ENCODE measurements at places on chromosomes 12 and 14.

GRCh38 chr14:32738206-32738871 is 200.3 kb upstream of the NPAS3 start:
- DNase-seq, result no peak

DNA sequence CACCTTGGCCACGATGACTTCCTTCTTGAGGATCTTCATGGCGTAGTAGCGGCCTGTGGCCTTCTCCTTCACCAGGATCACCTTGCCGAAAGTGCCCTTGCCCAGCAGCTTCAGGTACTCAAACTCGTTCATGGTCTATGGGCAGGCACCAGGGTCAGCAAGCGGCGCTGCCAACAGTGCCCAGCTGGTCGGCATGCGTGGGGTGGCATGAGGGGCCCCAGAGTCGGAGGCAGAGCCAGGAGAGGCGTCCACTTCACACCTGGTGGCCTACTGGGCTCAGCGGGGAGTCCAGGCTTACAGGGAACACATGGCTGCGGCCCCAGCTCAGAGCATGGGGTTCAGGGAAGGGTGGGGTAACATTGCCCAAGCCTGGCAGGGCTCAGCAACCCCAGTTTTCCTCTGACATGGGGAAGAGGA is 20.5 kb downstream of the AKT1 start:
- DNase-seq, result no peak

DNA sequence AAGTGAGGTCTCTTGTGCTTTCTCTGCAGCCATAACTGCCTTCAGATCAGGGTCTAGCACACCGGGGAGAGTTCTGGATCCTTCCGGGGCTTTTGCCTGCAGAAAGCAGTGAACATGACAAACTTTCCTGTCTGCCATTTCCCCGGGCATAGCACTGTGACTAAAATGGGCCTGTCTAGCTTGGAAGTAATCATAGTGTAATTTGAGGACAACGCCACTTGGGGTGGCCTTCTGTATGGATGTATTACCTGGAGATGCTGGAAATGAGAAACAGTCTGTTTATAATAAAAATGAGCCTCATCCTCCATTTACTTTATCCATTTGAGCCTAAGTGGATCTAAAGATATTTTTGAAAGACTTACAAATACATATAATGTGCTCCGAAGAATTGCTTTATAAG is 453.7 kb downstream of the VRK1 start:
- no peak for DNase-seq

DNA sequence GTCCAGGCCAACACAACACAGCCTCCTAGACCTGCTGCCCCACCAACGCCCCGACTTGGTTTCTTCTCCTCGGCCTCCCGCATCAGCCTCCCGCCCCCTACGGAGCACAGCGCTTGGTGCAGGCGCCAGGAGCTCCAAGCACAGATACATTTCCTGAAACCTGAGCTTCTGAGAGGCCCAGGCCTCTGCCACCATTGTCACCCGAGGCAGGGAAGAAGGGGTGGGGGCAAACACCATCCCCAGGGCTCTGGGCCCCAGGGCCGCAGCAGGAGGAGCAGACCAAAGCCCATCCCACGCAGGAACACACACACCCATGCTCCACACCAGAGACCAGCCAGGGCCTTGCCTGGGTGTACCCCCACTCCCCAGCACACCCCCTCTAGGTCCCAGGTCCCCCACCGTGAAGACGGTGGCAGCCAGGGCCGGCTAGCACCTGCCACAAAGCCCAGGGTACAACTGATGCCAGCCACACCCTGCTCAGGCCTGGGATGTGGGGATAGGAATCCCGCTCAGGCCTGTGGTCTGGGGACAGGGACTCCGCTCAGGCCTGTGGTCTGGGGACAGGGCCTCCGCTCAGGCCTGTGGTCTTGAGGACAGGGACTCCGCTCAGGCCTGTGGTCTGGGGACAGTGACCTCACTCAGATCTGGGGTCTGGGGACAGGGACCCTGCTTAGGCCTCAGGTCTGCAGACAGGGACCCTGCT is 5.4 kb downstream of the JAG2 start:
- DNase-seq, result no peak

- DNase-seq, result no peak
Observed at GRCh38 chr12:97938031-97938430, 475.4 kb downstream of the RMST start.

DNA sequence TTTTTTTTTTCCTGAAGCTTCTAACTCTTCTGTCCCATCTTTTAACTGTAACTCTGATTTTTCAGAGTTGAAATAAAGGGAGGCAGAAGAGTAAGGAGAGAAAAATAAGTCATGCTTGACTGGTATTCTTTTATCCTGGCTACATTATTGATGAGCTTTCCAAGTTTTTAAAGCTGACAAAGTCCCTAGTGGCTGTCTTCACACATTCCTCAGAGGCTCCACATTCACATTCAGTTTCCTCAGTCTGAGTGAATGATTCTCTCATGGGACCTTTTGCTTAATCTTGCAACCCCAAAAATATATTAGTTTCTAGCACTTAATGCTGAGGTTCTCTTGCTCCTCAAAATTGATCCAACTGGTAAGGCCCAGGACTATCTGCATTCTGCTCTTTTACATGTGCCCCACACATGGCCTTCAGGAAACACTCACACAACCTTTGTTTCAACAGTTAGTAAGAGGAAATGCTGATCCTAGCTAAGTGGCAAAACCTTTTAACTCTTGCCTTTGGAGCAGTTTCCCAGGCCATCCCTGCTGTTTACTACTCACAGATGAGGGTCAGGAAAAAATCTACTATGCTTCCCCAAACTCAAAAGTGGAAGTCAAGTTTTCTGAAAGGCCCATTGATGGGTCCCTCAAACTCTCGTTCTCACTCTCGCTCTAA is 61.7 kb upstream of the SLC6A15 start:
- DNase-seq, result no peak

GRCh38 chr12:32947206-32948067 is 50.9 kb upstream of the PKP2 start:
- no peak for DNase-seq

GRCh38 chr12:78167510-78167909 is 336.8 kb downstream of the NAV3 start:
- DNase-seq, result no peak

DNA sequence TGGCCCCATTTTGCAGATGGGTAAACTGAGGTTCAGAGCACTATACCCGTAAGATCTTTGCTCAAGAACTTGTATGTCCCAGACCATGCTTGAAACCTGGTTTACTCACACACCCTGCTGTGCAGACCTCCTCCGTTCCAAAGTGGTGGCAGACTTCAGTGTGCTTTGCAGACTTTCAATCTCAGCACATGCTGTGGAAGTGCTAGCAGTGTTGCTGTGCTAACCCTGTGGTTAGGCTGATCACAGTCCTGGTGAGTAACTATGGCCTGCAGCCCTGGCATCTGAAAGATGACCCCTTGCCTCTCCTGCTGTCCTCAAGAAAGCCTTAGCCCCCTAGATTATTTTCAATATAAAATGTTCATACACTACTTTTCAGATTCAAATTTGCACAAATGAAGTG is 450.6 kb downstream of the DPF3 start:
- DNase-seq, result no peak

GRCh38 chr12:108214486-108214885 is 85.4 kb downstream of the WSCD2 start:
- DNase-seq, result no peak

GRCh38 chr14:21063479-21063878 is 5.9 kb downstream of the RNASE8 start:
- DNase-seq, result no peak

GRCh38 chr12:23950210-23950774 is 822 bp upstream of the SOX5 start:
- no peak for DNase-seq

- no peak for DNase-seq
Observed at GRCh38 chr12:48965298-48965838, 6.2 kb downstream of the WNT10B start.

DNA sequence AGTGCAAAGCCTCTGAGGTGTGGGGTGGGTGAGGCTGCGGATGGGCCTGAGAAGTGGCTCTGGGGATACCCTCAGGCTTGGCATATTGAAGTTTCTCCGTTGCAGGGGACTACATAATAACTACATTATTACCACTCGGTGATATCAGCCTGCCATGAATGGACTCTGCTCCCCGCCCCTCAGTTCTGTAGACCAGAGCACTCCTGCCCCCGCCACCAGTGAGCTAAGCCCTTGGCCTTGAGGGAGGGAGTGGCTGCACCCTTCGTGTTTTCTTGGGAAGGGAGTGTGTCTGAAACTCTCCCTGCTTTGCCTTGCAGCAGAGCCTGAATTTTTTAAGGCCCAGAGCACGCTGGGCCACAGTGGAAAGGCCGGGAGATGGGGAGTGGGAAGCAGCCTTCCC is 1.7 kb downstream of the ORAI1 start:
- peak; percentile 14 for DNase-seq
